ENCODE measurements at places on chromosomes 1 and 21. TPM values are rescaled to one million over a fixed set of nuclear protein-coding genes. Genes with fewer than 3 reads are reported as not detected.

Gene FMO5
- total RNA-seq, result 1.9 TPM

Gene DCDC2B
- total RNA-seq, result not detected

Gene NIPAL3
- total RNA-seq, result 9.2 TPM

Gene WDR3
- 28.3 TPM for total RNA-seq

Gene C1orf21
- total RNA-seq, result 0.82 TPM

Gene OMA1
- total RNA-seq, result 6.9 TPM

Gene MSH4
- 0.49 TPM for total RNA-seq

Gene HCRTR1
- total RNA-seq, result not detected

Gene C1QA
- not detected for total RNA-seq

Gene ZBTB8A
- total RNA-seq, result 3.2 TPM

Gene AJAP1
- total RNA-seq, result not detected

Gene KRTAP19-1
- not detected for total RNA-seq

Gene APOBEC4
- not detected for total RNA-seq

Gene ASCL5
- total RNA-seq, result 0.48 TPM

Gene GRIK3
- not detected for total RNA-seq

Gene NEGR1
- total RNA-seq, result not detected

Gene RPRD2
- 24.3 TPM for total RNA-seq

Gene CCDC17
- total RNA-seq, result 2.4 TPM

Gene MAP3K7CL
- total RNA-seq, result 8.2 TPM

Gene ALG14
- total RNA-seq, result 6.1 TPM

Gene KIAA1614
- total RNA-seq, result 0.26 TPM

Gene RGS7
- total RNA-seq, result not detected

Gene CLCNKB
- total RNA-seq, result not detected

Gene CLEC20A
- not detected for total RNA-seq

Gene REN
- total RNA-seq, result not detected

Gene KCNE1
- 0.91 TPM for total RNA-seq

Gene TMEM81
- 4.3 TPM for total RNA-seq

Gene NES
- 22.7 TPM for total RNA-seq

Gene MARK1
- total RNA-seq, result 0.14 TPM

Gene OR2G6
- not detected for total RNA-seq

Gene FAM72D
- 5.9 TPM for total RNA-seq

Gene STIL
- total RNA-seq, result 26.4 TPM

Gene ADAMTS1
- not detected for total RNA-seq

Gene ZNF593
- 50.8 TPM for total RNA-seq

Gene GNAT2
- total RNA-seq, result not detected
